Sigmoid colon (tissue), 7 donors: ENCODE measurements at places on chromosomes 2 and 18.

DNA sequence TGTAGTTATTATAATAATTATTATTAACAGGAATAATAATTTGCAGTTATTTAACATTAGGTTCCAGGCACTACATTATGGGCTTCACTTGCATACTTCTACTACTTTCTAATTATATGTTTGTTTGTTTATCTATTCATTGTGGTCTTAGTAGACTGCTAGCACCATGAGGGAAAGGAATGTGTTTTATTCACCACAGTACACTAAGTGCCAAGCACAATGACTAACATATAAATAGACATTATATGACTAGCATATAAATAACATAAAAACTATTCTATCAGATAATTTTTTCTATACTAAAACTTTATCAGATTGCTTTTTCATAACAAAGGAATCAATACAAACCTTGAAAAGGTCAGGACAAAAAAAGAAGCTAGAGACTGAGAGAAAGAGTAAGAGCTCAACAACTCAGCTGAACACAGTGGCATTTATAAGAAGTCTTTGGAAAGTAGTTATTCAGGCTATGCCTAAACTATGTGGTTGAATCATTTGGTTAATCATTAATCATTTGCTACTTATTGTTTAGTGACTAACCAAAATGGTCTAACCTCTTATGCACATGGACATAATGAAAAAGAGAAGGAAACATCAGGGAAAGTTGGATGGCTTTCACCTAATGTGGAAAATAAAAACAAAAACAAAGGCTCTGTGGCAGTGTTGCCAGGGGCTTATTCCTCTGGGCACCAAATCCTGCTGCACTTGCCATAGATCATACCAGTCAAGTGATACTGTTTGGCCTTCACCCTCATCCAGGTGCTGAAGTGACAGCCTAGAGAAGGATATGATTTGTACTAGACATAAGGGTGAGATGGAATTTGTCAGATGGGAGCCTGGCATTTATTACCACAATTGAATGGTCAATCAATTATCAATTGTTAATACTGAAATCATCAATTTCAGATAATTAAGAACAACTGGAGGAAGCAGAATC, 174.9 kb downstream of the ETAA1 start:
- DNase-seq = no peak

DNA sequence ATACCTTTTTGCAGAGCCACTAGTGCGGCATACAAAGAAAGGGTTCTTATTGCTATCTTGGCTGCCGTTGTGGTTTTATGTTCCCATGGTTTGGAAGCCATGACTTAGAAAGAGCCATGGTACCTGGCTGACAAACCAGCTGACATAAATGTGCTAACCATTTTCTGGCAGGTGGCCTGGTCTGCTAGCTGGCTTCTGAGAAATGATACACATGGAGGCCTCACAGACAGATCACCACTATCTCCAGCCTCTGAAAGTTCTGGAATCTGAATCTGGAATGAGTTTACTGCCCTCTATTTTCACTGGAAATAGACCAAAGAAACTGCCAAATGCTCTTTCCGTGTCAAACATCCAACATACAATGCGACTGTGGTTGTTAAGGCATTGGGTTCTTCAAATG, 123.7 kb downstream of the QPCT start:
- DNase-seq = no peak

DNA sequence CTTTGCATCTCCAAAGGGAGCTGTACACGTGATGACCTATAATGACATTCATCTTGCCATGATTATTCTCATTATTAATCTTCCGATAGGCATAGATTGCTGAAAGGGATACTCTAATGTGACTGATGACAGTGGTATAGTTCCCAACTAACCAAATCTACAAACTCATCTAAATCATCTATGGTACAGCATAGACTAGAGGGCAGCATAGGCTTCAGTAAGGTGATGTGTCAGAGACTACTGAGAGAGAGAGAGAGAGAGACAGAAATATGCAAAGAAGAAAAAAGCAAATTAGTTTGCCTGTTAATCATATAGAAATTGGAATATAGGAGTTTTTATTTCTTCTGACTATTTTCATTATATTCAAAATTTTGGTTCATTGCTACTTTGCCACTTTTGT, 89.3 kb downstream of the CSRNP3 start:
- no peak for DNase-seq

GRCh38 chr2:47686018-47686417, 96.9 kb upstream of the MSH6 start:
- no peak for DNase-seq

GRCh38 chr18:9766076-9766481, 58.0 kb downstream of the RAB31 start:
- DNase-seq = no peak
